Ovary (tissue), 10 donors: ENCODE measurements at places on chromosomes 16 and 17. TPM values are rescaled to one million over a fixed set of nuclear protein-coding genes. Genes with fewer than 3 reads are reported as not detected.
A peak's percentile ranks its signal among the peaks of the same experiment; 100 is the strongest.

Gene HOXB4
- 0.13 TPM for polyA plus RNA-seq

Gene EIF3C
- polyA plus RNA-seq: 357 TPM

Gene SLC38A8
- polyA plus RNA-seq: 0.98 TPM

Gene NOL3
- polyA plus RNA-seq: 17.9 TPM

Gene SLC16A13
- 1.2 TPM for polyA plus RNA-seq

Gene TCAP
- polyA plus RNA-seq: 1.6 TPM

DNA sequence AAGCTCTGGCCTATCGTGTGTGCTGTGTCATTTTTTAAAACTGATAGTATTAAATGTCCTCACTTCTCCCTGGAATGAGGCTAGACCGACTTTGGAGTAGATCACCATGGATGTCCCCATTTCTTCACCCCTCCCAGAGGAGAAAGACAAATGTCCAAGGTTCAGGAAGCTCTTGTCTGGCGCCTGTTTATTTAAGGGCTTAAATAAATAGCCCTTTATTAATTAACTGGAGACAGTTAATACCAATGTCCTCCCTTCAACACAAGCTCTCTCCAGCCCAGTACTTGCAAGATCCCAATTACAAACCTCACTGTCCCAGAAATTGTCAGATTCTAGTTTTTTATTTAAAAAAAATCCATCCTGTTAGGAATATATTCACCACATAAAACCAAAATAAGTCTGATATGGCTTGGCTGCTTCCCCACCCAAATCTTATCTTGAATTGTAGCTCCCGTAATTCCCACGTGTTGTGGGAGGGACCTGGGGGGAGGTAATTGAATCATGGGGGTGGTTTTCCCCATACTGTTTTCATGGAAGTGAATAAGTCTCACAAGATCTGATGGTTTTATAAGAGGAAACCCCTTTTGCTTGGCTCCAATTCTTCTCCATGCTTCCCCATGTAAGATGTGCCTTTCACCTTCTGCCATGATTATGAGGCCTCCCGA, 344.4 kb downstream of the SHISA9 start:
- DNase-seq: no peak

DNA sequence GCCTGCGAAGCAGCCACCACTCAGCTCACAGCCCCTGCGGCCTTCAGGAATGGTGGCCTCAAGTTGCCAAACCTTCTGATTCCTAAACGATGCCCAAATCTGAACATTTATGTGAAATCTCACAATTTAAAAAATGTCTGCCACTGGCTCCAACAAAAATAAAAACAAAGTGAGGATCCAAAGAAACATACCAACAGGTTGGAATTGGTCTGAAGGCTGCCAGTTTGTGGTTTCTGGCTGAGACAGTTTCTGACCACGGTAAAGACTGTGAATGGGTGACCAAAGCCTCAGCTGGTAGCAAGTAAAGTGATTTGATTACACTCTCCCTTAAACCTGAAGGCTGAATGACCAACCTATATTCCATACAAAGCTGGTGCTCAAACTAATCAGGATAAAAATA, 24.9 kb downstream of the LITAFD start:
- no peak for DNase-seq

DNA sequence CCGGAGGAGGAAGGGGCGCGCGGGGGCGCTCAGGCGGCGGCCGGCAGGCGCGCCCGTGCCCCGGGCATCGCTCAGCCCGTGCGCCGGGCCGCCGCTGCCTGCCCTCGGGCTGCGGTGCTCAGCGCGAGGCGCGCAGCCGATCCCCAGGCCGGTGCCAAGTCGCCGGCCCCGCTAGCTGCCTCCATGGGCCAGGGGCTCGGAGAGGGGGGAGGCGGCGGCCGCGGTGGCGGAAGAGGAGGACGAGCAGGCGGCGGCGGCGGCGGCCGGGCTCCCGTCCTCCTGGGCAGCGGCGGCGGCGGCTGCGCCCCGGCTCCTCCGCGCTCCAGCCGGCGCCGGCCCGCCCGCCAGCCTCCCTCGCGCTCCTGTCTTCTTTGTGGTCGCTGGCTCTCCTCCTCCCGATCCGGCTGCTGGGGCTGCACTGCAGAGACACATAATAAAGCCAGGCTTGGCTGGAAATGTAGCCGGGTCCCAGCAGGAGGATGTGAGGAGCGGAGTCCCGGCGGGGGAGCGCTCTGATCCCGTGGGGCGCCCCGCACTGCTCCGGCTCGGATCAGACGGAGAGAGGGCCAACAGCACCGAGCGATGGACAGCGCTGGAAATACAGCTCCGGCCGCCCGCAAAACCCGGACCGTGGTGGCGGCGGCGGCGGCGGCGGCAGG, 889 bp upstream of the ZNF423 start:
- DNase-seq: peak; percentile 83

DNA sequence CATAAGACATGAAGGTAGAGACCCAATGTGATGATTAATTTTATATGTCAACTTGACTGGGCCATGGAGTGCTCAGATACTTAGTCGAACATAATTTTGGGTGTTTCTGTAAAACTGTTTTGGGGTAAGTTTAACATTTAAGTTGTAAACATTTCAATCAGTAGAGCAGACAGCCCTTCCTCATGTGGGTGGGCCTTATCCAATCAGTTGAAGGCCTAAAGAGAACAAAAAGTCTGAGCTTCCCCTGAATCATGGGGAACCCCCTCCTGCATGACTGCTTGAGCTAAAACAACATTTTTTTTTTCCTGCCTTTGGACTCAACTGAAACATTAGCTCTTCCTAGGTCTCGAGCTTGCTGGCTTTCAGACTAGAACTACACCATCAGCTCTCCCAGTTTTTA, 327.3 kb upstream of the SOX9 start:
- no peak for DNase-seq

DNA sequence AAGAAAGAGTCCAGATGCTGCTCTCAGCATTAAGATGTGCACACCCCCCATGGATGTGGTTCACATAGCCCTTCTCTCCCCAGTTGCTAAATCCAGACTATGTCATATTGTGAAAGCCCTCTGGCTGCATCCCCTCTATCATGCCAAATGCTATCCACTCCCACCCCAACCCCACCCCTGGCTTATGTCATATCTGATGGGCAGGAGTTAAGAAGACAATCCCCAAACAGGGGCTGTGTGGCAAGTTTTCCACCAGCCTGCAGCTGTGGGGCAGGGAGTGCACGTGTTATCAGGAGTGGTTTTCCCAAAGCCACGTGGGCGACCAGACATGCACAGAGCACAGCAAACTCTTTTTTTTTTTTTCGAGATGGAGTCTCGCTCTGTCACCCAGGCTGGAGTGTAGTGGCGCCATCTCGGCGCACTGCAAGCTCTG, 10.0 kb downstream of the FAM117A start:
- DNase-seq: peak; percentile 29

GRCh38 chr16:2415085-2415484, 14.2 kb upstream of the CCNF start:
- no peak for DNase-seq

DNA sequence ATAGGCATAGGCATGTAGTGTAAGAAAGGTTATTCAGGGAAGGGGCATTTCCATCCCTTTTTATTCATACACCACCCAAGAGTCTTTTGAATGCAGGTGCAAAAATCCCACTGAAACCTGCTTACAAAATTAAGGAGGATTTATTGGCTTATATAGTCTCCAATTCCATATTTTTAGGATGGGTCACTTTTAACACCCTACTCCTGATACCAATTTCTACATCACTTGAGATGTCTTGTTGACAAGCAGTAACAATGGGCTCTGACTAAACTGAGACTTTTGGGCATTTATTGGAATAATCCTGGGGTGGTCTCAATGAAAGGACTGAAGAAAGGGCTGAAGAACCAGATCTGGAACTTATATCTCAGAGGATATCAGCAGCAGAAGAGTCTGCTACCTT, 18.9 kb upstream of the NKD1 start:
- no peak for DNase-seq

- no peak for DNase-seq
These were observed 44.2 kb downstream of the LYRM9 start for GRCh38 chr17:27848931-27849330.

DNA sequence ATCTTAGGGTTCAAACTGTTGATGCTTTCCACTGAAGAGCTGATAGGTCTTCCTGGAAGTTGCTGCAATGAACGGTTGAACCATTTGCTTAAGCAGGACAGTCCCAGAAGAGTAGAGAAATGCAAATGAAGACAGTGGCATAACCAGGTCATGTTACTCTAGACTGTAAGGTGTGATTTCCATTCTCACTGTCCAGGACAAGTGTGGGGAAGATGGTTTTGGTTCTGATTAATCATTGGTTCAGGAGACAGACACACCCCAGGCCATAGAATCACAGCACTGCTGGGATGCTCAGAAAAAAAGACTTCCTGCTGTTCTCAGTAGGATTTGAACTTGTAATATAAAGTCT, 34.8 kb upstream of the XYLT2 start:
- DNase-seq: no peak

DNA sequence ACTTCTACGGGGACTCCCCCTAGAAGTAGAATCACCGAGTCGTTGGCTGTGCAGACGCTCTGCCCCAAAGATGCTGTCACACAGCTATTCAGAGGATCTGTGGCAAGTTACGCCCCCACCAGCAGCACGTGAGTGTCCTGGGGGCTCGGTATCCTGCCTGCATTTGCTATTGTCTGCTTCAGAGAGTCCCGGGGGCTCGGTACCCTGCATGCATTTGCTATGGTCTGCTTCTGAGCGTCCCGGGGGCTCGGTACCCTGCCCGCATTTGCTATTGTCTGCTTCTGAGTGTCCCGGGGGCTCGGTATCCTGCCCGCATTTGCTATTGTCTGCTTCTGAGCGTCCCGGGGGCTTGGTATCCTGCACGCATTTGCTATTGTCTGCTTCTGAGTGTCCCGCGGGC, 23.8 kb upstream of the ZNF469 start:
- no peak for DNase-seq

- DNase-seq: no peak
These were observed 16.5 kb downstream of the RGS11 start for GRCh38 chr16:259226-259625.

GRCh38 chr16:72942021-72942420, 105.9 kb downstream of the ZFHX3 start:
- no peak for DNase-seq

GRCh38 chr17:77214328-77214727, 73.6 kb downstream of the SEC14L1 start:
- DNase-seq: no peak

- no peak for DNase-seq
These were observed 177.1 kb upstream of the ELAC2 start for GRCh38 chr17:13194887-13195286.

DNA sequence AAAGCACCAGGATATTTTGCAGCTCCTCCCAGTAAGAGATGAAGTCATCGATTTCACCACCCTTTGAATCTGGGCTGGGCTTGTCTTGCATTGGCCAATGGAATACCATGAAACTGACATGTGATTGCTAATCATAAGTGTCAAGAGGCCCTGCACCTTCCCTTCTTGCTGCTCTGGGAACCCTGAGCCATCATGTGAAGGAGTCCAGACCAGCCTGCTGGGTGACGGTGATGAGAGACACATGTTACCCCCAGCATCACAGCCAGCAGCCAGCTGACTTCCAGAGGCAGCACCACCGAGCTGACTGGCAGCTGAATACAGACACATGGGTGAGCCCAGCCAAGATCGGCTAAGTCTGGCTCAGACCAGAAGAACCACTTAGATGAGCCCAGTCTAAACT, 43.6 kb upstream of the CACNG4 start:
- no peak for DNase-seq

DNA sequence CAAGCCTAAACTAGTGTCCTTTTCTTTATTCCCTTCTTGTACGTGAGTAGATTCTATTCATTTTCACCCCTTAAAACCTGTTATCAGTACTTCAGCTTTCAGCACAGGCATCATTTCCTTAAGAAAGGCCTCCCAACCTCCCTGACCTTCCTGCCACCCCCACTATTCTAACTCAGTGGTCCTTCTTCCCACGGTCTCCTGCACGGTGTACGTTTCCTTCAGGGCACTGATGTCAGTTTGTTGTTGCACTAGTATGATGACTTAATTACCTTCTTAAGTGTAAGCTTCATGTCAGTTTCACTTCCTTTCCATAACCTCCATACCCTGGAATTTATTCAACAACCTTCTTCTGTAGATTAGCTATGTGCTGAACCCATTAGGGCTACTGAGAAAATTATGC, 484.2 kb downstream of the HS3ST4 start:
- no peak for DNase-seq

GRCh38 chr16:2236337-2237101, at the start of gene DNASE1L2:
TSS of gene DNASE1L2 (plus strand) at chr16:2236444. CDS start at chr16:2236817, 373 bp downstream.
- no peak for DNase-seq

- DNase-seq: no peak
These were observed 2.2 kb downstream of the ZNF668 start for GRCh38 chr16:31071861-31072260.

- no peak for DNase-seq
These were observed 3.1 kb downstream of the ZDHHC7 start for GRCh38 chr16:85008271-85008670.

GRCh38 chr17:79769570-79770506, 8.1 kb upstream of the CBX2 start:
- DNase-seq: no peak

DNA sequence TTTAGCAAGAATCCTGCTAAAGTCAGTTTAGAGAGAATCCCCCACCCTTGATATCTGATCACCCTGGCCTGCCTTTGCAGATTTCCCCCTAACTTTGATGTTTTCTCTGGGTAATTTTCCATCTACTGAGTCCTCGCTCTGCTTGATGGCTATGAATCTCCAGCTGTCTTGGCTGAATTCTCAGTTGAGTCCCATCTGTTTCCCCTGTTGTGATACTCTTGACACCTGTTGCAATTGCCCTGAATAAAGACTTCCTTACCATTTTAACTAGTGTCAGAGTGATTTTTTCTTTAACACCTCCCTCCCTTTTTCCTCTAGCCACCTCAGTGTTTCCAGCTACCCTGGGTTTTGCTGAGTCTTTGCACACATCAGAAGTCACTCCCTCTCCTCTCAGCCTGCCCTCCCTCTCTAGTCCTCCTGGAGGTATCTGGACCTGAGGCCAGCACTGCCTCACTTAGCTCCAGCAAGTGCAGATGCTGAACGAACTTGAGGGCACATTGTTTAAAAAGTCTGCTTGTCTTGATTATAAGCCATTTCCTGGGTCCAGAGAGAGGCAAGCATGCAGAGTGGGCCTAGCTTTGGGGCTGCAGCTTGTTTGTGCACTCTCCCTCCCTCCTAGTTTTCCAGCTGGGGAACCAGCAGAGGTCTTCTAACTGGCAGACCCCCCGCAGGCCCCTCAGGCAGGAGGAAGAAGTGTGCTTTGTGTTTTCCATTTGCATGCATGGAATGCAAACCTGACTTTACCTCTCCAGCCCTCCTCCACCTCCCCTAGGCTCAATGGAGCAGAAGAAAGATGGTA, 33.2 kb downstream of the SPACA3 start:
- no peak for DNase-seq

GRCh38 chr17:46159686-46160085, 33.5 kb downstream of the KANSL1 start:
- no peak for DNase-seq

GRCh38 chr17:42317266-42317845, 29.1 kb downstream of the STAT5A start:
- DNase-seq: no peak
